ENCODE measurements at places on chromosomes 1 and 21. TPM values are rescaled to one million over a fixed set of nuclear protein-coding genes. Genes with fewer than 3 reads are reported as not detected.

The ESRRG gene
- total RNA-seq: not detected

The KDF1 gene
- total RNA-seq: 0.47 TPM

The CYYR1 gene
- not detected for total RNA-seq

The LYPD8 gene
- not detected for total RNA-seq

The CATSPERE gene
- 0.45 TPM for total RNA-seq

The GNAT2 gene
- 0.64 TPM for total RNA-seq

The TEDDM1 gene
- total RNA-seq: not detected

The HLX gene
- not detected for total RNA-seq

The CELA2A gene
- total RNA-seq: not detected

The RAD54L gene
- 66.3 TPM for total RNA-seq

The SLC22A15 gene
- 0.54 TPM for total RNA-seq

The FMO2 gene
- not detected for total RNA-seq

The SPRR5 gene
- not detected for total RNA-seq

The DISC1 gene
- total RNA-seq: 2.0 TPM

The CRYAA gene
- not detected for total RNA-seq

The ALG14 gene
- total RNA-seq: 4.8 TPM
